Mucosa of descending colon (tissue), 3 donors: ENCODE measurements at places on chromosomes 7 and 10. TPM values are rescaled to one million over a fixed set of nuclear protein-coding genes. Genes with fewer than 3 reads are reported as not detected.

GIMAP1 gene
- total RNA-seq, result 3.6 TPM

PLPP4 gene
- total RNA-seq, result not detected

C10orf62 gene
- total RNA-seq, result not detected

- no peak for DNase-seq
Observed at GRCh38 chr7:42805601-42806000, 106.3 kb downstream of the C7orf25 start.

LDB3 gene
- 3.2 TPM for total RNA-seq
